ENCODE measurements at places on chromosomes 2 and 18. TPM values are rescaled to one million over a fixed set of nuclear protein-coding genes. Genes with fewer than 3 reads are reported as not detected.

The HSBP1L1 gene
- total RNA-seq = 2.5 TPM

- no peak for DNase-seq
Observed at GRCh38 chr2:232521959-232522622, 1.9 kb downstream of the PRSS56 start.

GRCh38 chr2:182784777-182785176 lies 68.7 kb downstream of the DNAJC10 start:
- no peak for DNase-seq

DNA sequence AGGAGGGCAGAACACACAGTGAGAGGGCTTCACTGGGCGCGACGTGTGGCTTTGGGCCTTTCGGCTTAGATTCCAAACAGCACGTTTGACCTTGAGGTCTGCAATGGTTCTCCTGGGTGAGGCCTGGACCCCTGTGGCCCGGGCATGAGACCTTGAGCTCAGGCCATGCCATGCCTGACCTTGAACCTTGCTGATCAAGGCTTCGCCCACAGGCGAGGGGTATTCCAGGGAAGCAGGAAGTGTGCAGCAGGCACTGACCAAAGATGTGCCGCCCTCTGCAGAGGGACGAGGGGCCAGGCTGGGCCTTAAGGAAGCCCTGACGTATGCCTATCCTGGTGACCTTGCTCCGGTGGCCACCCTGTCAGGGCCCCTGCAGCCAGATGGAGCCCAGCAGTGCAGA lies 178.3 kb upstream of the HDAC4 start:
- no peak for DNase-seq

The COL3A1 gene
- 129 TPM for total RNA-seq

DNA sequence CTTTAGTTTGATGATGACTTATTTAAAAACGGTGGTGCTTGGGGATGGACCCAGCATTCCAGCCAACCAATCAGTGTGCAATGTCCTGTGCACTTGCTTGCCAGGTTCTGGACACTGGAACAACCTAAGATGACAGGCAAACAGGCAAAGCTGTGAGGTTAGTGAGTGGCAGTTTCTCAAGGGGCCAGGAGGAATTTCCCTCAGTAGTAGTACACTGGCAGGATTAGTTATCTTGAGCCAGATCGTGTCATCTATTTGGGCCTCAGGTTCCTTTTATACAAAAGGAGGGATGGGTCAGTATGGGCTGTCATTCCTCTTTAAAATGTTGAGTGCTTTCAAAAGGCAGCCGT lies 26.6 kb downstream of the MAP4K4 start:
- no peak for DNase-seq

The MYO5B gene
- total RNA-seq = 30.7 TPM

- DNase-seq = no peak
Observed at GRCh38 chr18:74505776-74506175, 9.6 kb downstream of the CNDP2 start.

The PJVK gene
- total RNA-seq = 5.0 TPM

- no peak for DNase-seq
Observed at GRCh38 chr2:76808732-76809131, 713.4 kb downstream of the LRRTM4 start.

DNA sequence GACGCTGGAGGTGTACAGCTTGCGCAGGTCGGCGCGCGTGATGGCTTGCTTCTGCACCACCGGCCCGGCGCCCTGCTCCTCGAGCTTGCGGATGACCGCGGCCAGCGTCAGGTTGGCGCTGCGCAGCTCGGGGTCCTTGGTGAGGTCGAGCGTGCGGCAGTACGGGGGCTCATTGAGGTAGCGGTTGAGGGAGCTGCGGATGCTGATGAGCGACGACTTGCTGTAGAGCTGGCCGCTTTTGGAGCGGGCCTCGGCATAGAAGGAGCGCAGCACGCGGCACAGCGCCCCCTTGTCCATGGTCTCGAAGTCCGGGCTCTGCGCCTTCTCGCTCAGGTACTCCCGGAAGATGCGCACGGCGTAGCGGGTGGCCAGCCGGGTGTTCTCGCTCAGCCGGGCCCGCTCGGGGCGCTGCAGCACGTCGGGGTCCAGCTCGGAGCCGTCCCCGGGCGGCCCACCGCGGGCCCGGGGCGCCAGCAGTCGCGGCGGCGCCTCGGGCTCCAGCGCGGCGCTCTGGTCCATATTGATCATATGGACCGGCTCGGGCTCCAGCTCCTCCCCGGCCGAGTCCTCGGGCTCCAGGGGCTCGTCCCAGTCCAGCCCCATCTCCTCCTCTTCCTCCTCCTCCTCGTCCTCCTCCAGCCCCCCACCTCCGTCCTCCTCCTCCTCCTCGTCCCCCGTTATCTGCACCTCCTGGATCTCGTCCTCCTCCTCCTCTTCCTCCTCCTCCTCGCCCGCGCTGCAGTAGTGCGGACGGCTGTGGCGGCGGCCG lies 523 bp downstream of the KCTD1 start:
- DNase-seq = peak; percentile 52

DNA sequence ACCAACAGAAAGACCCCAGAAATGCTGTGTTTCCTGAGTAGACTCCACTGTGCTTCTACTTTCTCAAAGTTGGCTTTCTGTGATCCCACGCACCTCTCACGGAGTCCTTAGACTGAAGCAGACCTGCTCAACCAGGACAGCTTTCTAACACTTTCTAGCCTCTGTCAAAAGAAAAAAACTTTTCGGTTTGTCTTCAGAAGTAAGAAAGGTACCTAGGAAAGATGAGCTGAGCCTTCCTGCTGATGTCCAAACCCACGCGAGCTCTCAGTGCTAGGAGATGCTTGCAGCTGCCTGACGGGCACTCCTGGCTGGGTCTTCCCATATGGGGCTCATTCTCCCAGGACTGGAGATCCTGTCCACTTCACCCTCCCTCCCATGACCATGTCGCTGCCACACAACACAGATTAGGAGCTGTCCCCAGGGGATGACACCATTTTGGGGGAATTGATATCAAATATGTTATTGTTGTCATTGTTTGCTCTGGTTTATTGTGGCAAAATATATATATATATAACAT lies 49.2 kb upstream of the DAPL1 start:
- no peak for DNase-seq

GRCh38 chr2:10668402-10669012 lies 21.3 kb downstream of the NOL10 start:
- no peak for DNase-seq

The ARHGEF4 gene
- 38.7 TPM for total RNA-seq

The OSR1 gene
- 4.4 TPM for total RNA-seq

The IL36RN gene
- not detected for total RNA-seq

- DNase-seq = no peak
Observed at GRCh38 chr2:2735041-2735440, 404.0 kb upstream of the MYT1L start.

GRCh38 chr2:209114588-209115240 lies 309.1 kb upstream of the MAP2 start:
- DNase-seq = no peak

DNA sequence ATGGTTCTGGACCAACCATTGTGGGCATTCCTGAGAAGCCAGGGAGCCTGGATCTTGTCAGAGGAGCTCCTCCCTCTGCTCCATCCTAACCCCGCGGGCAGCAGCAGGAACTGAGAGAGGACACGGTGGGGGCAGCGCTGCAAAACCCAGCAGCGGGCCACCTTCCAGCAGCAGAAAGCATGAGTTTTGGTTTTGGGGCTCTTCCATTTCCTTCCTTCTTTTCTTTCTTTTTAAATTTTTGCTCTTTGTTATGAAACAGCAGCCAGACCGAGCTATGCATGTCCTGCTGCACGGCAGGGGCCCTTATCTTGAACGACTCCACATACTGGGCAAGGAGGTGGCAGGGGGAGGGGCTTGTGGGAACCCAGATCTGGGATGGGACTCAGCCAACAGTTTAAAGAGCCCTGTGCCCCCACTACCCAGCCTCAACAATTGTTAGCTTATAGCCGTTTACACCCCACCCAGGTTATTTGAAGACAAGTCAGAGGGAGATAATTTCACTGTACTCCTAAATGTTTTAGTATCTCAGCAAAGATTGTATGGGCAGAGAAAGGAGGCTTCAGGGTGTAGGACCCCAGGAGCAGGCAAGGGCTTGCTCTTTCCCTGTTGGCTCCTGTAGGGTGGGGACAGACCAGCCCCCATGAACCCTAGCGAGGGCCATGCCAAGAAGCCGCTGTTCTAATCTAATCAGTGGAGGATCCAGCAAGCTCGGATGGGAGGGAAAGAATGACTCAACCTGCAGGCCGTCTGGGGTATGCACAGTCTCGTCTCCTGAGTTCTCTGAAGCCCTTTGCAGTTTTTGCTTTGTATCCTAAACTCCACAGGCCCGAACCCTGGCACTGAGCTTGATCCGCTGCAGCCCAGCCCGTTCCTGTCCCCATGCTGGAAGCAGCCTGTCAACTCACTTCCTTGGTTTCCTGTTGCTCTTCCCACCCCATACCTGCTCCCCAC lies 75.3 kb downstream of the LRRFIP1 start:
- no peak for DNase-seq

GRCh38 chr2:10447895-10448575 lies at the start of gene ODC1:
Gene ODC1, minus strand, starts transcription at chr2:10448327. Its CDS starts 3,295 bp downstream, at chr2:10445032.
- DNase-seq = peak; percentile 90

DNA sequence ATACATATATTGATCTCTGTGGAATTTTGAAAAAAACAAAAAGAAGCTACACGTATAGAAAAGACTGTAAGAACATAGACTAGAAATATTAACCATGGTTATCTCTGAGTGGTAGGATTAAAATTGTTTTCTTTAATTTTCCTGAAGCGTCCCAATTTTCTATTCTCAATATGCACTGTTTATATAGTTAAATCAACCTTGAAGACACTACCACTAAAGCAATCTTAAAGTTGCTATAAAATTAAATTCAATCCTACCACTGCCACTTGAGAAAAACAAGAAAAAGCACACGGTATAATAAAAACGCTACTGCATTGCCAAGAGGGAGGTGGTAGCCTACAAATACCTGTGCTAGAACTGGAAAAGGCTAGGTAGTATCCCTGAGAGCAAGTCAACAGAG lies 47.2 kb downstream of the TRIP12 start:
- no peak for DNase-seq

DNA sequence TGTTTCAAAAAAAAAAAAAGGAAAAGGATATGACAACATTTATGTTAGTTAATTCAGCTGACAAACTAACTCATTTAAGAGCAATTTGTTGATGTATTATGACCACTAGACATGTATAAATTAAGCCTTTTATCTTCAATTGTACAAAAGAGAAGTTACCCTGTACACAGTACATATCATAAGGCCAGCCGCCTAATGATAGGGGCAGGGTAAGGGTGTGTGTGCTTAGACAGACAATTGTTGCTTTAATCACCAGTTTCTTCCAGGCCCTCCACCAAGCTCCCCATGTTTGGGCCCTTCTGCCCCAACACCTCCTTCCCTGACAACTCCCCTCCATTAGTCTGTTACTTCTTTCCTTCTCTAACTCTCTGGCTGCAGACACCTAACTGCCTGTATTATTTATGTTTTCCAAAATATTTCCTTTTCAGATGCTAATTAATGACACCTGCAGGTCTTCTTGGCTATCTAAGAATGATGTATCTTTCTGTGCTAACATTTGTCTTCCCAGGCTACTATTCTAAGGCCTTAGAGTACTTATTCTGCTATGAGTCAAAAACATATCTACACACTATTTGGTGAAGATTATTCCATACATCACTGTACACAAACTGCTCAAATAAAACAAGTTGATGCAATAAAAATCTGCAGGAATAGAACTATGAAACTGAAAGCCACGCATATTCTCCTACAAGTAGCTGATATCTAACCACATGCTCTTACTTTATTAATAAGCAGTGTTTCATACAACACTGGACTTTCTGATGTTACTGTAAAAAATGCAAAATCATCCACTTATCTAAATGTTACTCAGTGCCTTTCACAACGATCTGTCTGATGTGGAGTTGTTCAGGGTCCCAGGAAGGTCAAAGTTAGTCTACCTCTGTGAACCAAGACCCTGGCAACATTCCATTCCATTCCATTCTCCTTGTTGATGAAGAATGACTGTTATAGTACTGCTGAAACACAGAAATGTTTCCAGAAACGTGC lies 26.4 kb downstream of the TMEM131 start:
- DNase-seq = no peak

GRCh38 chr18:49651033-49651432 lies 89.2 kb downstream of the LIPG start:
- no peak for DNase-seq

The ST8SIA5 gene
- total RNA-seq = 10.8 TPM

DNA sequence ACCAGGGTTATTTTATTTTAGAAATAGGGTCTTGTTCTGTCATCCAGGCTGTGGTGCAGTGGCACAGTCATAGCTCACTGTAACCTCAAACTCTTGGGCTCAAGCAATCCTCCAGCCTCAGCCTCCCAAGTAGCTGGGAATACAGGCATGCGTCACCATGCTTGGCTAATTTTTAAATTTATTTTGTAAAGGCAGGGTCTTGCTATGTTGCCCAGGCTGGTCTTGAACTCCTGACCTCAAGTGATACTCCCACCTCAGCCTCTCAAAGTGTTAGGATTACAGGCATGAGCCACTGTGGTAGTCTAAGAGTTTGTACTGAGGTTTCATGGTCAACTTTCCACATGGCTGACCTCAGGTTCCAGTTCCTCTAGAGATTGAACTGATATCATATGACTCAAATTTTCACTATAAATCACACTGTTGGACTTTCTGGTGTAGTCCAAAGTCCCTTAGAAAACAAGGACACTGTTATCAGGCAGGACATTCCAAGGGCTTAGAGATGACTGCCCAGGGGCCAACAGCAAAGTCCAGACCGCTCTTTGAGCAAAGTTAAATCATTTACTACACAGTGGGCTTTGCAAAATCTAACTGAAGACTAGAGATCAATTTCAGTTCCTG lies 82.0 kb upstream of the MEX3C start:
- no peak for DNase-seq

DNA sequence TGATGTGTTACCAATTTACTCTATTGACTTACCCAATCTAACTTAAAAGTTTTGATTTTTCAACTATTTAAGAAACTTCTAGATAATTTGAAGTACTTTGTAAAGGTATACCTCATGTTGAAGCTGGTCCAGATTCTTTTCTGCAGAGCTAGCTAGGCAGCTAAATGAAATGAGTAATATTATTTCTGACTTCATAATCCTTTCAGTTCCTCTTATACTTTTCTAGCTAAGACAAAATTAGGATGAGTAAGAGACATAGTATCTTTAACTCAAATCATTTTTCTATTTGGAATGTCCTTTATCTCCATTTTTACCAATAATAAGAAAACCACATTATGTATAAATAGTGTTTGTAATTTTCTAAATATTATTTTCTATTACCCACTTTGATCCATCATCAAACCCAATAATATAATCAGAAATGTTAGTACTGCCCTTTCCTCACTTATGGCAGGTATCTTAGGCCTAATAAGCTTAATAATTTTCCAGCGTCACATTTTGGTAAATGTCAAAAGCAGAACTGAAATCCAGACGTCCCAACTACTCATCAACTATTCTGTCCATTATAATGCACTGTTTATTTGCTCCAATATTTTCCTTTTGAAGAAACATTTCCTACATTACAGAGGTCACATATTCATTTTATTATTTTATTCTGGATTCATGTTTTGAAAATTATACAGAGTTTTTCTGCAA lies 456.6 kb downstream of the THSD7B start:
- DNase-seq = no peak

- DNase-seq = no peak
Observed at GRCh38 chr2:17413036-17413435, 105.2 kb downstream of the RAD51AP2 start.

GRCh38 chr2:22020091-22020742 lies 896.4 kb downstream of the TDRD15 start:
- DNase-seq = no peak

The IRS1 gene
- total RNA-seq = 13.9 TPM

Measured in occipital lobe (tissue), 3 donors.